Substantia nigra (tissue), 51 donors: ENCODE measurements at places on chromosomes 4 and X.

GRCh38 chrX:133638285-133638684 is 223.0 kb upstream of the GPC4 start:
- DNase-seq = no peak

DNA sequence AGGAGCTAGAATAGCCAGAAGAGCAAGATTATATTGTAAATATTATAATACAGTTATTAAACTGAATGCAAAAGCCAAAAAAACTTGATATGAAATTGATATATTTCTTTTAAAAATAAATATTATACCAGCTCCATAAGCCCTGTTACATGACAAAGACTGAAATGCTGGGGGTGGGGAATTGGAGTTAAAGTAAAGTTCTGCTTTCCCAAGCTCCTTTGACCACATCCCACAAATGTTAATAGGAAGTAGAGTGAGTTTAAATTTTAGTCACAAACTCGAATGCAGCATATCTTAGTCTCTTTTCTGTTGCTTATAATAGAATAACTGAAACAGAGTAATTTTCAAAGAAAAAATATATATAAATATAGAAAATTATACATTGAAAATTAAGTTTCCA is 46.9 kb upstream of the NFKB1 start:
- no peak for DNase-seq

DNA sequence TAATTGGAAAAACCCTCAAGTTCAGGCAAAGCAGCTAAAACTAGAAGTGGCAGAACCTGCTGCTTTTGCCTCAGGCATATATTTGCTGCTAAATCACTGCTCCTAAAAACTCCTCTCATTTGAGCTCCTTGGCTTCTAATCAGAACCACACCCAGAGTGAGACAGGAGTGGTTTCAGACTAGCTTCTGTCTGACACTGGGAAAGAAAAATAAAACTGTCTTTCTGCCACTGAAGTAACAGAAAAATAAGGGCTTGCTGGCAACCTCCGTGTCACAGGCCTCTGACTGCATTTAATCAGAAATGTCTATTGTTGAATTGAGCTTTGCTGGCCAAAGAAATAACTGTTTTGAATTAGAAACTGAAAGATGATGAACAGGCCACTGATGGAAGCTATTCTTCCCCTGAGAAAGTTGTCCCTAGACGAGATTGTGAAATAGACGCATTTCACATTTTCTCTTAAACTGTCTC is 52.1 kb upstream of the RAP2C start:
- no peak for DNase-seq

DNA sequence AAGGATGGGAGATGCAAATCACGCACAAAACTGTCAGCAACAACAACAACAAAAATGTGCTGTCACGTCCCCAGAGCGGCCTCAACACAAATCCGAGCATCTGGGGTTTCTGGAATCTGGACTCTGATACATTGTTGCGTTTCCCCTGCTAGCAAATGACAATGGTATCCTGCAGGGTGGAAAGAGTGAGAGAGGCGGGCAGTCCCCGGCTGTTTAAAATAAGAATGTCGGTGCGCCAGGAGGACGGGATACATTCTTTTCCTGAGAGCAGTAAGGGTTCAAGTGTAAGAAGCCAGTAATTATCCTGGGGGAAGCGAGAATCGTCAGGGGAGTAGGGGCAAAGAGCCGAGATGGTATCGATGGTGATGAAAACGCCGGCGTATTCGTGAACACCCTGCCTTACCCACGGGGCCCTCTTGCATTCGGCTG is 310.2 kb downstream of the ASMT start:
- DNase-seq = no peak

DNA sequence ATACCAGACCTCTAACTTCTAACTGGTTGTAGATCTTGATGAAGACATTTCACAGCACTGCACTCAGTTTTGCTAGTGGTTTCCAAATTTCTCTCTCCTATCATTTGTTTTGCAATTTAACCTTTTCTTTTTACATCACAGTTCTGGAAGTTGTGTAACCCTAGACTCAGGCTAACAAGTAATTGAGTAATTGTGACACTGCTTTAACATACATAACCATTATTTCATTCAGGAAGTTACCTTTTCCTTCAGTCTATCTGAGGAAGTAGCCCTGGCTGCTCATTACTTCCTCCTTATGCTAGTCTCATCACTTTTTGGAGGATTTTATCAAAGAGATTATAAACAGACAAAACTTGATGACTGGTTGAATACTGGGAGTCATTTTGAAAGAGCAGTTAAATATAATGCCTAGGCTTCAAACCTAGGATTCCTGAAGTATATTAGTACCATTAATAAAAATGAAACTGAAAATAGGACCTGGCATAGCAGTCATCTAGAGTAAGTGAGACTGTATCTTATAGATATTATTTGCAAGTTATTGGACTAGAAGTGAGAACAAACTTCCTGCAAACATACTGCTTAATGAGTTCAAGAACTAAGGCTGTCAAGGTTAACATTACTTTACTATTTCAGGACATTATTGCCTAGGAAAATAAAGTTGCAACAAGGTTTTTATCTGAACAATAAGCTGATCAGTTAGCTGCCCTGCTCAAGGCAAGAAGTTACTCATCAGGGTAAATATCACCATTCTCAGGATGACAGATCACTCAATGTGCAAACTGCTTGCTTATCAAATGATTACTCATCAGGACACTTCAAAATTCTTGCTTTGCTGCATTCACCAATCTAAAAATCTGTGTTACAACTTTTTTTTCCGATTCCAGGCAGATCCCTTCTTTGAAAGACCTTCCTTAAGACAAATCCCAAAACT is 25.6 kb upstream of the TEX13C start:
- DNase-seq = no peak

GRCh38 chr4:83516042-83516772 is 19.7 kb upstream of the GPAT3 start:
- DNase-seq = no peak

DNA sequence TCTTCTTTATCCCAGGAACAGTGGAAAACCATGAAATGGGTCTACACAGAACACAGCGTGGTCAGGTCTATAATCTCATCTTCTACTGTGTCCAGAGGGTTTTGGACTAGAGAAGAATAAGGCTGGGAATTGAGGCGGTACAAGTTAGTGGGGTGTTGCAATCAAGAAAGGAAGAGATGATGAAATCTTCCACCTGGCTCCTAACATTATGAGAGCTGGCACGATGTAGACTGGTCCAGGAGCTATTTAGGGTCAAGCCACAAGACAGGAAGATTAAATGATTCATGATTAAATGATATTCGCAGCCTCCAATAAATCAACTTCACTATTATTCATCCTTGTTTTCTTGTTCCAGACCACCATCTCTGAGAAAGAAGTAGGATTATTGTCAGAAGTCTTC is 88.0 kb downstream of the ARSF start:
- no peak for DNase-seq

DNA sequence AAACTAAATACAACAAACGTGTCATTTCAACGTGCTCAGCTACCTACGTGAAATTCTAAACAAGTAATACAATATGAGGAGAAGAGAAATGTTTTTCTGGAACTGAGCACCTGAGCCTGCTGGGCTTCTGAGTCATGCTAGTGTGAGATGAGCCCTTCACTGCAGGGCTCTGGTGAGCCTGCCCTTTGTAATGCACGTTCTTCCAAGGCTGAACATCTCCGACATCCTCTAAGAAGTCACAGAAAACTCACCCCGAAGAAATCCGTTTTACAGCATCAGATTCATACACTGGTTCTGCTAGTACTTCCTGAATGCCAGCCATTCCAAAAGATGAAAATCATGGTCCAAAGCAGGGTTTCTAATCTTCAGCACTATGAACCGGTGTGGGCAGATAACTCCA is 157.1 kb downstream of the AMELX start:
- no peak for DNase-seq

DNA sequence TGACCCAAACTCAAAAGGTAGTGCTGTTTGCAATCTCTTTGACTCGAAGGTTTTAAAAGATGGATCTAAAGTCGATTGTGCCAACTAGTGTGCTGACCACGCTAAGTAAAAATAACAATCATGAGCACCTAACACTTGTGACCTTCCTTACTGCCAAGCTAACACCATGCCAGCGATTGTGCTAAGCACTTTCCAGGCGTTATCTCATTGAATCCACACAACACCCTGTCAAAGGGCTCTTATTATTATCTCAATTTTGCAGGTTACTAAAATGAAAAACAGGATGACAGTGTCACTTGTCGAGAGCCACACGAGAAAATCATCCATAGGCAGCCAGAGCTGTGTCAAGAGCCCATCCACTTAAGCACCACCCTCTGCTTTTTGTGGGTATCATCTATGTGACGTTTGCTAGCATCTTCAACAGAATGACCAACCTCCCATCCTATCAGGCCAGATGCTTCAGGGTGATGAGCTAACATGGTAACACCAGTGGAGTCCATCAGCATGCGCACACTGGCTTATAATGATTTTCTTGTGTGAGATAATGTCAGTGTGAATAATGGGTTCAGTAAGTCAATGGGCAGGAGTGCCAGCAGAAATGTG is 893 bp upstream of the GAB3 start:
- DNase-seq = no peak

DNA sequence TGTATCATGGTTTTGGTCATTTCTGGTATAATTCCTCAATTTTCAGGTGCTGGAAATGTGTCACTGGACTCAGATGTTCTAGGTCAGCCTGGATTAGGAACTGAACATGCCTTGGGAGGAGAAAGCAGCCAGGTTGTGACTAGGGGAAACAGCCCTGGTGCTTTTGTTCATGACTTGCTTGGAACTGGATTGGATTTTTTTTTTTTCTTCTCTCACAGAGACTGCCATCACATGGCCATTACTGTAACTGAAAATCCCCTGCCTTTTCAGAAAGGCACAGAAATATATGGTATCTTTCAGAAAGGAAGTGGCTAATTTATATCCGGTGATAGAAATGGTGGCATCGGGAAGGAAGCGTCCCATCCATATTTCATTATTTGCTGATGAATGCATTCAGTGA is 34.6 kb downstream of the SEPTIN11 start:
- DNase-seq = no peak

GRCh38 chr4:244471-244870 is 60.8 kb downstream of the ZNF732 start:
- no peak for DNase-seq

- DNase-seq = no peak
Observed at GRCh38 chr4:112284166-112284565, 1.5 kb downstream of the TIFA start.

GRCh38 chrX:153200462-153200861 is 21.4 kb downstream of the MAGEA1 start:
- DNase-seq = no peak

DNA sequence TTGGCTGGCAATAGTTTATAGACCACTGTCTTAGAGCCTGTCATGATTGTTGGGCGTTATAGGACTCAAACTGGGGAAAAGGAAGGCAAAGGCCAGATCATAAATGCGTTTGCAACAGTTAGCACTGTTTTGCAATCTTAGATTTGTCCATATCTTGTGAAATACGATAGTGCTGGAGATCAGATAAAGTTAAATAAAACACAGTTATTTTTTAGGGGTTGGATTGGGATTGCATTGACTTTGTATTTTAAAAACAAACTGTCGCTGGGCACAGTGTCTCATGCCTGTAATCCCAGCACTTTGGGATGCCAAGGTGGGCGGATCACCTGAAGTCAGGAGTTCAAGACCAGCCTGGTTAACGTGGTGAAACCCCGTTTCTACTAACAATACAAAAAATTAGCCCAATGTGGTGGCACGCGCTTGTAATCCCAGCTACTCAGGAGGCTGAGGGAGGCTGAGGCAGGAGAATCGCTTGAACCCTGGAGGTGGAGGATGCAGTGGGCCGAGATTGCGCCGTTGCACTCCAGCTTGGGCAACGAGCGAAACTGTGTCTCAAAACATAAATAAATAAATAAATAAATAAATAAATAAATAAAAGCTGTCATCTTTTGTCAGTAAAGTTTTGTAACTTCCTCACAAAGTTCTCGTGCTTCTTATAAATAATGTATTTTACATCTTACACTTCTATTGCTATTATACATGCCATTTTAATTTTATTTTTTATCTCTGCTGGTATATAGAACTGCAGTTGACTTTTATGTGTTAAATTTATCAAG is 117.2 kb downstream of the KDM6A start:
- no peak for DNase-seq

DNA sequence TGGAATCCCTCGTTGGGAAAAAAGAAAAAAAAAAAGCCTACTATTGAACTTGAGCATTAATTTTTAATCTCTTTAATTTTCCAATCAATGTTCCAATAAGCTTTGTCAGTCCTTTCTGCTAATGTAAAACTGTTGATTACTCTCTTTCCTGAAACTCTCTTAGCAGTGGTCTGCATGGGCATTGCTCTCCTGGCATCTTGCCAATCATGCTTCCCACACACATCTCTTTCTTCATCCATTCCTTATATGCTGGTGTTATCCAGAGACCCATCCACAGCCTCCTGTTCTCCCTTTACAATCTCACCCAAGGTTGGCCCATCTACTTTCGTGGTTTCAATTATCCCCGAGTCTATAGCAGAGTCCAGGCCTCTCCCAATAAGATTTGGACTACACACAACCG is 31.8 kb upstream of the KCNE5 start:
- no peak for DNase-seq

- DNase-seq = no peak
Observed at GRCh38 chrX:40863671-40864070, 128.3 kb upstream of the MED14 start.

- DNase-seq = no peak
Observed at GRCh38 chrX:28665778-28666177, 78.5 kb downstream of the IL1RAPL1 start.

DNA sequence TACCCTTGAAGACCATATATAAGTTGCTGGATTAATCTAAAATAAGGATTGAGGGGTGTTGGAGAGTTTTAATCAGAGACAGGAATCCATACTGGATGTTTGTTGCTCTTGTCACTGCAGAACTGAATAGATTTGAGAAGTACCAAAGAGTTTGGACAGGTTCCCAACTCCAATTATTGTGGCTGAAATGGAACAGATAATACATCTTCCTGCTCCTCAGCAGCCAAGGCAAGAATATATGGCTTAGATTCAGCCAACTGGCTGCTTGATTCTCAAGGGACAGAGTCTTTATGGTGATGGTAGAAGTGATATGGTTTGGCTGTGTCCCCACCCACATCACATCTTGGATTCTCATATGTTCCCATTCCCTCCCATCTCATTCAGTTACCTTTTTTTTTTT is 97.0 kb upstream of the PDHA2 start:
- DNase-seq = no peak
